ENCODE measurements at places on chromosomes 16 and 17.
A peak's percentile ranks its signal among the peaks of the same experiment; 100 is the strongest.

DNA sequence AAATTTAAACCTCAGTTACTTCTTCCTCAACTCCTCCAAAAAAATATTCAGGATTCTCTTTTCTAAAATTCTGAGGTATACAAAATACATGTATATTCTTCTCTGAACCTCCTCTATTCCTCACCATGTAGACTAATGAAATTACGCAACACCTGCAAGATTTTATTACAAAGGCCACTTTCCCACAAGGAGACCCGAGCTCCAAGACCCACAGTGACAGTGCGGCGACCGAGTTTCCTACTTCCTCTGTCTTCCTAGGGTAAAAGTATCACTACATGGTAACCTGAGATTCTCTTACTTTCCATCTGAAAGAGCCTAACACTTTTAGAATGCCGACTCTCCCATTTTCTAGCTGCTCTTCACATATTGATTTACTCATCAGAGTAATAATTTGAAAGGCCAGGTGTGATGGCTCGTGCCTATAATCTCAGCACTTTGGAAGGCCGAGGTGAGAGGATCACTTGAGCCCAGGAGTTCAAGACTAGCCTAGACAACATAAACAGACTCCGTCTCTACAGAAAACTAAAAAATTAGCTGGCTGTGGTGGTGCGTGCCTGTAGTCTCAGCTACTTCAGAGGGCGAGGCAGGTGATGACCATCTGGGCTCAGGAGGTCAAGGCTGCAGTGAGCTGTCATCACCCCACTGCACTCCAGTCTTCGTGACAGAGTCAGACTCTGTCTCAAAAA lies 35.7 kb downstream of the CYTH1 start:
- DNase-seq = no peak

GRCh38 chr16:23499801-23500200 lies 10.5 kb downstream of the GGA2 start:
- DNase-seq = no peak

DNA sequence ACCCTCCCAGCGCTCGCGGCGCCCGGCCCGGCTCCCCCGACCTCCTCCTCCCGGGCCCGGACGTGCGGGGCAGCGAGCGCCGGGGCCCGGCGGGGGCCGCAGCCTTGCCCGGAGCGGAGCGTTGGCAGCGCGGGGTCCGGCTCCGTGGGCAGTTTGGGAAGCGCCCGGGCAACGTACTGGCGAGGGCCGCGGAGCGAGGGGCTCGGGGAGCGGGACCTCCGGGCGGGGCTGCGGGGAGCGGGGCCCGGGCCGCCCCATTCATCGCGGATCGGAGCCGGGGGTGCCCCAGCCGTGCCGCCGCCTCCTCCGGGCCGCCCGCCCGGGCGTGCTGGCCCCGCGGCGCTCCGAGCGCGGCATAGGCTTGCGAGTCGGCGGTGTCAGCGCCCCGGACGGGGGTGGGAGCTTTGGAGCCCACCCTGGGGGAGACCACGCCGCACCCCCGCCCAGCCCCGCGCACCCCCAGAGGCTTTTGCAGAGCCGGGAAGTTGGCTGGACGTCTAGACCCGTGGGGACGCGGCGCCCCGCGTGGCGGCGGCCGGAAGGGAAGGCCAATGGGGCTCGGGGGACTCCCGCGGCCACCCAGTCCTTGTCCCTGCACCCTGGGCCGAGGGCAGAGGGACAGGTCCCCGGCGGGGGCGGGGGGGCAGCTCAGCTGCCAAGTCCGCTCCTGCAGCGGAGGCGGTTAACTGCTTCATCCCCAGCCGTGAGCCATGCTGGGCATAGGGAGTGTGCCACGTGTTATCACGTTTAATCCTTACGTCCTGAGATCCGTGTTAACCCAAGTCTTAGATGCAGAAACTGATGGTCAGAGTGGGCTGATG lies 852 bp downstream of the ZNF469 start:
- DNase-seq = peak; percentile 16

DNA sequence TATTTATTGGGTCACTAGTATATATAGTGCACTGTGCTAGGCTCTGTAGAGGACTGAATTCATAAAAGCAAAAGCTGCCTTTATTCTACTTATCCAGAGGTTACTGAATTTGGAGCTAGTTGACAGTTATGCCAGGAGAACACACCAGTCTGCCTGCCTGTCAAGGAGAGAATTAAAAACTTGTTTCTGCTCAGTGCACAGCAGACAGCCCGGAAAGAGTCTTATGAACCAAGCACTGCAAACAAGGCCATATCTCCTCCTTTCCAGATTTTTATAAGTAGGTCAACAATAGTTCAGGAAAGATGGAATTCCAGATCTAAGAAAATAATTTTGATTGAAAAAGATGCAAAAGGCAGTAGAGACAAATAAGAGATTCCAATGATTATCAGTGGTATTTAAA lies 267.8 kb downstream of the CA10 start:
- no peak for DNase-seq

DNA sequence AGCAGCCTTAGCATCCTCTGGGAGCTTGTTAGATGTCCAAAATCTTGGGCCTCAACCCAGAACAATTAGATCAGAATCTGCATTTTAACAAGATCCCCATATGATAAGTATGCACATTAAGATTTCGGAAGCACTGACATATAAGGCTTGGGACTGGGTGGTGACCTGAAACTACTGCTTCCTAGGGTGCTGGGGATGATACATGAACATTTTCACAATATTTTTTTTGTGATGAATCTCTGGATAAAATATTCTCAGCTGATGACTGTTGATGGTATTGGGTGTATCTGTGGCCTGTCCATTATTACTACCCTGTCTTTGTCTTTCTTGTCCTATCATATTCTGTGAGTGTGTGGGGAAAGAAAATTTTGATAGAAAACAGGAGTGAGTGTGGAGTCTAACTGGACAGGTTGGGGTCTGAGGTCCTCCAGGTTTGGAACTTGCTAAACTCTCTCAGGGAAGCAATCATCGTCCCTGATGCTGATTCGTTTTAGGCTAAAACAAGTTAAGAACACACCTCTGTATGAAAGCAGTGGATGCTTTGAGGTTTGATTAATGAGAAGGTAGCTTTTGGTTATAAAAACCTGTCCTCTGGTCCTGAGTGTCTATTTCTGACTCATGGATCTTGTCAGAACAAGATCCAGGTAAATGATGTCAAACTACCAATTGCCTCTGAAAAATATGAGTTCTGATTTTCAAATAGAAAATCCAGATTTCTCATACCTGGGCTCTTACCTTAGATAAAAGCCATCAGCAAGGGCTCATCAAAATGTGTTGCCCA lies 23.2 kb downstream of the KRT23 start:
- no peak for DNase-seq

- DNase-seq = no peak
Measured at GRCh38 chr16:11390573-11391495, 45.6 kb downstream of the RMI2 start.

- DNase-seq = no peak
Measured at GRCh38 chr16:84098939-84099338, 17.8 kb downstream of the MBTPS1 start.

DNA sequence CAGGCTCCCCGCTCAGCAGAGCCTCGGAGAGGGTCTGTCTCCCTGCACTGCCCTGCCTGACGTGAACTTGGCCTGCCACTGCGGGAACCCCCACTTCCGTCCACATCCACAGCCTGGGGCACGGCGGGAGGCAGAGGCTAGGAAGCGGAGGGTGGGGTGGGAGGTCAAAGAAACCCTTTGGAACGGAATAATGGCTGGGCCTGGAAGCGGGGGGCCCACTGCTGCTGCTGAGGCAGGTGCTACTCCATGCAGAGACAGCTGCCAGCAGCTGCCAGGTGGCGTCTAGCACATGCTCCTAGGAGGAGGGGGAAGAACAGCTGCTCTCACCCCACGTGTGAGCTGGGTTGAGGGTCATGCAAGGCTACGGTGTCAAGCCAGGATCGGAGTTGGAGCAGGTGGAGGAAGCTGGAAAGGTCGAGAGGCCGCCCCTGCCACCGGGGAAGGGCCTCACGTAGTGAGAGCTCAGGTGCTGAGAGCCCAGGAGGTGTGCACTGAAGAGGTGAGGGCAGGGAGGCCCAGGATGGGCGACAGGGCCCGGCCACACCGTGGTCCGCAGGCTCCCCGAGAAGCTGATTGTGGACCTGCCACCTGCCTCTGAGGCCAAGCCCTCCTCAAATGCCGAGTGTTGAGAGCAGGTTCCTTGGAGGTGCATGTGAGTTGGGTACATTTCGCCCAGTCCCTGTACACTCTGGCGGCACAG lies 9.8 kb downstream of the FSCN2 start:
- DNase-seq = no peak

DNA sequence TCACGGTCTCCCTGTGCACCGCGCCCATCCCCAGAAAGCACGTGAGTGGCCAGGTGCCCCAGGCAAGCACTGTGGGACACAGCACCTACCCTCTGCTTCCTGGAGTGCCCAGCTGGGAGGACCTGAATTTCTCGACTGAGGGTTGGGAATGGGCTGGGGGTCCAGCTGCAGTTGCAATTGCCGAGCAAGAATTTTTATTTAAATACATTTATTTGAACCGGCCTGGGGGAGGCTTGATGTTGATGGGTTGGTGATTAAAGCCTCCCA lies 6.3 kb downstream of the SLC5A2 start:
- DNase-seq = no peak

- peak; percentile 78 for DNase-seq
Measured at GRCh38 chr17:32609085-32609484, 122.3 kb downstream of the CDK5R1 start.

- no peak for DNase-seq
Measured at GRCh38 chr17:64085650-64086005, 44.3 kb downstream of the ERN1 start.

GRCh38 chr16:49740256-49740655 lies 115.7 kb downstream of the ZNF423 start:
- DNase-seq = no peak

DNA sequence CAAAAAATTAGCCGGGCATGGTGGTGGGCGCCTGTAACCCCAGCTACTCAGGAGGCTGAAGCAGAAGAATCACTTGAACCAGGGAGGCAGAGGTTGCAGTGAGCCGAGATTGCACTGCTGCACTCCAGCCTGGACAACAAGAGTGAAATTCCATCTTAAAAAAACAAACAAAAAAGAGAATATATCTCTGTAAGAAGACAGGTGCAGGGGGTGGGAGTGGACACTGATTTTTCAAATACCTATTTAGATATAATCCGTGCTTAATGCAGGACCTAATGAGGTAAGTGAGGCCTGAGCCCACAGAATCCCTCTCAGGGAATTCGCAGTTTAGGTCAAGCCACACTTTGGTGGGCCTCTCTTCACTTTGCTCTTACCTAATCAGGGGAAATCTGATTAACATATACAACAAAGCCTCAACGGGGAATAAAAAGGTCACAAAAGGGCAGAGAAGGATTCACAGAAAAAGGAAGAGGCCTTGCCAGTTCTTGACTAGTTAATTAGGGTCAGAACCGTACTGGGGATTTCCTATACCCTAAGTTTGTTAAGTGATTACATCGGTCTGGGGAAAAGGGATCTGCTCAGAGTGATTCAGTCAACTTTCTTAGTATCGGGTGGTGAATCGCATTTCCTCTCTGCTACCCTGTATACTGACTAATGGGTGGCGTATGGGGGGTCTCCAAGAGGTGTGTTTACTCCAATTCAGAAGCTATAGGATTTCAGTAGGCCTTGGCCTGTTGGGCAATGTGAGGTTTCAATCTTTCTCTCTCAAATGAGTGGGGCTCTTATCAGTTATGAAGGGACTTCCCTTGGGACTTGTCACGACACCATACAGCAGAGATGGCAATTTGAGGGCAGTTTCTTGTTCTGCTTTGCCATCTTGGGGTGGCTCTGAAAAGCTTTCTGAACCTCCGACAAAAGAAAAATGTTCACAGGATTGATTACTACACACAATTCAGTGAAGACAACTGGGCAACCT lies 1.9 kb upstream of the NFAT5 start:
- peak; percentile 72 for DNase-seq

GRCh38 chr17:79159926-79160325 lies 85.3 kb downstream of the ENGASE start:
- DNase-seq = no peak

DNA sequence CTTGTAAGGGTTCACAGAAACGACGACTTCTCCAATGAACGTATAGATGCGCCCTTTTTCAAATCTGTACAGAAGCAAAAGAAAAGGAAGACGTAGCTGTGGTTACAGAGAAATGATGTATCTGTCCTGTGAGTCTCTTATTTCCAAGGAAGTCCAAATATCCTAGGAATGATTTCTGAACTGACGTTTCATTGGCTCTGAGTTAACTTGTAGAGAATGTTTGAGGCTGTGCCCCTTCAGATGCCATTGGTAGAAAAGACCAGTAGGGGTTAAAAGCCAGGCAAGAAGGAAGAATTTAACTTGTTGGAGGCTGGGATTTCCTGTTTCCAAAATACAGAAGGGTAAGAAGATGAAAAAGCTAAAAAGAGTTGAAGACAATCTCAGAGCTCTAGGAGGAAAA lies 96.2 kb downstream of the MYO1D start:
- no peak for DNase-seq

DNA sequence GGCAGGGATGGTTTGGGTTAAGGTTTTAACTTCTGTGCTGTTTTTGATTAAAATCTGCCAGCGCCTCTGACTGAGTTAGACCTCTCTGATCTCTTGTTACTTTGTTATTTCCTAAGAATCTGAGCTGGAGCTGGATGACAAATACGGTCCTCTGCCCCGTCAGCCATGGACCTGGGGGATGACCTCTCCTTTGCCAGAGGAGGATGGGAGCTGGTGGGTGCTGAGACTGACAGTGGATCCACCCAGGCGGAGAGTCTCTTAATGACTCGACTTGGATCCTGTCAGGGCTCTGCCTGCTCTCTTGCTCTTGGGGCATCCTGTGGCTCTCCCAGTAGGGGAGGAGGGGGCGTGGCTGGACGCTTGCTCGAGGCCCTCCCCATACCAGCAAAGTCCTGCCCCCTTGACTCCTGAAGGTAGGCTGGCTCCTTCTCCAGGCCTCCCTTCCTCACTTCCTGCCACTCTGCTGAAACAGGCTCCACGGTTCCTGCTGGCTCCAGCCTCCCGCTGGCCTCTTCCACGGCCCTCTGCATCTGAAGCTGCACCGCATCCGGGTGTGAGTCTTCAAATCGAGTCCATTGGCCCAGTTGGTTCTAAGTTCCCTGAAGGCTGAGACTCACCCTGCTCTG lies 24.8 kb upstream of the MAP3K14 start:
- no peak for DNase-seq

GRCh38 chr17:29031488-29031887 lies 11.5 kb upstream of the PIPOX start:
- no peak for DNase-seq

GRCh38 chr17:33021731-33022408 lies 30.2 kb downstream of the SPACA3 start:
- DNase-seq = no peak

GRCh38 chr16:86631444-86631843 lies 53.1 kb downstream of the FOXL1 start:
- DNase-seq = no peak

DNA sequence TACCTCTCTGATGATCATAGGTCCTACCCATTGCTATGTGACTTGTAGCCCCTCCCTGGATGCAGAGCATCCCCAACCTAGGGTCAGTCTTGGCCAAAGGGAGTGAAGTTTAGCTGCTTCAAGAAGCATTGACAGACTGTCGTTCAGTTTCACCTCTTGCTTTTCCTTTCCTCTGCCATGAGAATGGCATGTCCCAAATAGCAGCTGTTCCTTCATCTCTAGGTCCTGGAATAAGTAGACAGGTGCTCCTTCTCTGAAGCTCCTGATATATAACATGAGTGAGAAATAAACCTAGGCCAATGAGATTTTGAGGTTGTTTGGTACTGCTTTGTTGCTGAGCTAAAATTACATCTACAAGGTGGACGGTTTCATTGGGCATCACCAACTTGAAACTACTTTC lies 204.5 kb upstream of the CACNG5 start:
- no peak for DNase-seq

Measured in activated CD4-positive, alpha-beta T cell treated with anti-CD3 and anti-CD28 coated beads, Interleukin-2, amount 50 U/mL, for 48 hours (primary cell).